ENCODE measurements at places on chromosomes 3 and 15. TPM values are rescaled to one million over a fixed set of nuclear protein-coding genes. Genes with fewer than 3 reads are reported as not detected.
A peak's percentile ranks its signal among the peaks of the same experiment; 100 is the strongest.

GRCh38 chr15:45179221-45179985, 8.4 kb downstream of the SHF start:
- no peaks in the 10 kb centered on the region for H3K36me3 ChIP-seq
- no peaks in the 10 kb centered on the region for H3K4me1 ChIP-seq
- DNase-seq = no peak
- H3K27me3 ChIP-seq = no peaks in the 10 kb centered on the region
- H3K27ac ChIP-seq = no peak overlapping the region

DNA sequence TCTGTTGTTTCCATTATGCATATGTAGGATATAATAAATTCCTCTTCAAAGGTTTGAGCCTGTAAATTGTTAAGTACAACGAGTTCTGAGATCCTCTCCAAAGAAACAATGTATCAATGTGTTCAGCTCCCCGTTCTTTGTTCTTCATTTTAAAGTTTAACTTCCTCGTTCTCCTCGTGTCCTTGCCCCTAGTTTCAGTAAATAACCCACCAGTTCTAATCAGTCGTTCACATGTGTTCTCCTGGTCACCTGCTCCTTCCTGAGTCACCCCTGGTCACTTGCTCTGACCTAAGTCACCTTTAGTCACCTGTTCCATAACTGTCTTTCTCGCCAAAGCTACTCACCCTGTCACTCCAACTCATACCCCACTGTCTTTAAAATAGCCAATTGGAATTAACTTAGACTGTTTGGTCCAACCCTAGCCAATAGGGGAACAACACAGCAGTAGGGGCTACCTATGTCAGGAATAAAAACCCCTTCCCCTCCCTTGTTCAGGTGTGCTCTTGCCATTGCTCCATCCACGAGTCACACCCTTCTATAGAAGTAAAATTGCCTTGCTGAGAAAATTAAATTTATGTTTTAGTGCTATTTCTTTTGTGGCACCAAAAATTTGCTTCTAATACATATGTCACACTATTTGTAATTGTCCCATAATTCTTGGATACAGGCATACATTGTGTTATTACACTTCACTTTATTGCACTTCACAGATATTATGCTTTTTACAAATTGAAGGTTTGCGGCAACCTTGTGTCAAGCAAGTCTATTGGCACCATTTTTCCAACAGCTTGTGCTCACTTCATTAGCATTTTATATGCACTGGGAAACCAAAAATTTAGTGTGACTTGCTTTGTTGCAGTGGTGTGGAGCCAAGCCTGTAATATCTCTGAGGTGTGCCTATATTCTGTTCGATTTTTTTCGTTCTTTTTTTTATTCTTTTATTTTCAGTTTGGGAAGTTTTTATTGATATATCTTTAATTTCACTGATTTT, 15.3 kb upstream of the MCF2L2 start:
- no peaks in the 10 kb centered on the region for H3K36me3 ChIP-seq
- no peak overlapping the region for H3K27ac ChIP-seq
- no peak for DNase-seq
- H3K27me3 ChIP-seq = no peaks in the 10 kb centered on the region

DNA sequence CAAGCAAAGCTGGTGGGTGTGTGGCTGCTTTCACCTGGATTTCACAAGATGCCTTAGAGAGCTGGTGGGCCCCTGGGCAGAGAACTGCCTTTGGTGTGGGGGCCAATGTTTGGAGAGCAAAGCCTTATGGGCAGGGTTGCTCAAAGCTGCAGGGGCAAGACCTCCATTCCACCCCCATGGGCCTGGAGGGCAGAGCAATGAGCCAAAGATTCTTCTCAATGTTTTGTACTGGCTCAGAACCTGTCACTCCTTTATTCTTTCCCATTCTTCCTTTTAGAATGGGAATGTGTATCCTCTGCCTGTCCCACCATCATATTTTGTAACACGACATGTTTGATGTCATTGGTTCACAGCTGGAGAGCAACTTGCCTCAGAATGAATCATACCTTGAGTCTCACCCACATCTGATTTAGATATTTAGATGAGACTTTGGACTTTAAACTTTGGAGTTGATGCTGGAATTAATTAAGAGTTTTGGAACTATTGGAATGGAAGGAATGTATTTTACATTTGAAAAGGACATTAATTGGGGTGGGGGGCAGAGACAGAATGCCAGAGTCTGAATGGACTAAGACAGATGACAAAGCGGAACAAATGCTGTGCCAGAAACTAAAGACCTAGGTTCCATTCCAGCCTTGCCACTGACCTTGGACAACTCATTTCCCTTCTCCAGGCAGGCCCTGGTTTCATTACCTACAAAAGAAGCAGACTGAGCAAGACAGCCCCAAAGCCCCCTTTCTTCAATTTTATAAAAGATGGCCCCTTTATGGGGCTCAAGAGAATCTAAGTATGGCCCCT, 72.9 kb downstream of the DAPK2 start:
- H3K27me3 ChIP-seq = no peaks in the 10 kb centered on the region
- H3K36me3 ChIP-seq = peaks cover 4% of the 10 kb centered on the region
- H3K4me1 ChIP-seq = peaks cover 47% of the 10 kb centered on the region
- peak overlapping the region; percentile 95 for H3K27ac ChIP-seq
- DNase-seq = no peak

The PRSS50 gene
- polyA plus RNA-seq = not detected

The ISLR gene
- 1.4 TPM for polyA plus RNA-seq

The NME9 gene
- 0.31 TPM for polyA plus RNA-seq
